CD4-positive, CD25-positive, alpha-beta regulatory T cell (primary cell): ENCODE measurements at places on chromosomes 11 and 22. TPM values are rescaled to one million over a fixed set of nuclear protein-coding genes. Genes with fewer than 3 reads are reported as not detected.

The RFPL1 gene
- not detected for total RNA-seq

The LMF2 gene
- total RNA-seq, result 113 TPM

The APLNR gene
- total RNA-seq, result not detected

The TYMP gene
- 46.9 TPM for total RNA-seq

The SH3BP1 gene
- 126 TPM for total RNA-seq

The ANKK1 gene
- 0.89 TPM for total RNA-seq

The TRIM49 gene
- not detected for total RNA-seq

The GPHA2 gene
- not detected for total RNA-seq

The MMP1 gene
- total RNA-seq, result not detected

DNA sequence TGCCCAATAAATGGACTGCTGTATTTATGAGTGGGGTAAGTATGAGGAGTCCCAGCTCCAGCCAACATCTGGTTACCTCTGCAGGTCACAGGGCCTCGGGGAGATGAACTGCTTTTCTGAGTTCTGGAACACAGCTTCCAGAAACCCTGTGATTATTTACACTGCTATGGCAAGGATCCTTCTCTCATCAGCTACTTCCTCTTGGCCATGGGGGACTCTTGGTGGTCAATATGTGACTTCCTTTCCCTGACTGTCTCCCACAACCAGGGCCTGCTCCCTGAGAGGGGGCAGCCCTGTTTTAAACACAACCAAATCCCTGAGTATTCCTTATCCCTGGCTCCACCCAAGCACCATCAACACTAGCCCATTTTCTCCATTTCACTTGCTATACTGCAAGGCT is 10.0 kb downstream of the RHOG start:
- peak overlapping the region; percentile 65 for H3K27ac ChIP-seq
- DNase-seq, result no peak
- H3K4me3 ChIP-seq, result no peak overlapping the region
- peaks cover 65% of the 10 kb centered on the region for H3K36me3 ChIP-seq

GRCh38 chr22:30245985-30246813 is at the start of gene LIF:
Gene LIF (minus strand): TSS chr22:30246759. CDS start chr22:30246695, 64 bp downstream.
- H3K27ac ChIP-seq, result no peak within 1 kb of the TSS
- peak; percentile 68 for DNase-seq
- H3K36me3 ChIP-seq, result no peaks in the 10 kb centered on the region
- H3K4me3 ChIP-seq, result peak within 1 kb of the TSS; percentile 73

GRCh38 chr11:130163346-130164220 is 4.0 kb downstream of the ST14 start:
- H3K27me3 ChIP-seq, result peaks cover 18% of the 10 kb centered on the region
- H3K4me3 ChIP-seq, result no peak overlapping the region
- no peak for DNase-seq
- H3K36me3 ChIP-seq, result no peaks in the 10 kb centered on the region
- peaks cover 5% of the 10 kb centered on the region for H3K4me1 ChIP-seq

- H3K4me3 ChIP-seq, result no peak overlapping the region
- H3K36me3 ChIP-seq, result no peaks in the 10 kb centered on the region
- H3K27ac ChIP-seq, result no peak overlapping the region
- no peaks in the 10 kb centered on the region for H3K4me1 ChIP-seq
- DNase-seq, result no peak
These were observed 48.2 kb downstream of the ST3GAL4 start for GRCh38 chr11:126403658-126404057.

DNA sequence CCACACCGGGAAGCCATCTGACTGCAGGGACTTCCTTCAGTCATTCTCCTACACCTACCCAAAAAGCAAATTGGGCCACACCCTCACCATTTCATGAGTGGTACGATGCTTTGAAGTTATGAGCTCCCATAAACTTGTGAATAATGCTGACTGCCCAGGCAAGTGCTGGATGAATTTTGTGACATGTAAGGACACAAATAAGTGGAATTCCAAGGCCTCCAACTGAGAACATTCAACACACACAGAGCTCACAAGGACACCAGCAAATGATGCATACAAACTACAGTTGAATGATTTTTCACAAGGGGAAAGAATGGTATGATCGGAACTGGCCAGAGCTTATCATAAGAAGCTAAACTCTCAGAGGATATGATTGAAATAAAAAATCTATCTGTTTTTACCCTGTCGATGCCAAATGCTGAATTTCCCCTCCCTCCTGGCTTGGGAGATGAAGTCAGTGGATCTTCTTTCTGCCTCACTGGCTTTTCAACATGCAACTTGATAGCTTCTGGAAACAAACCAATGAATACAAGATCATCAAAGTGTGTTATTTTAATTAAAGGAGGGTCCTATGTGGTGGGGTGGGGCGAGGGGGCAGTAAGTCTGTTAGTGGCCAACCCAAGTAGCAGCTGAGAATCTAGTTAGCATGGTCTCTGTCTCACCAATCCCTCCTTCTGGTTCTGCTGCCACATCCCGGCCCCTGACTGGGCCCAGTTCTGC is 123.8 kb downstream of the WT1 start:
- H3K27me3 ChIP-seq, result no peaks in the 10 kb centered on the region
- H3K36me3 ChIP-seq, result no peaks in the 10 kb centered on the region
- no peak overlapping the region for H3K4me3 ChIP-seq
- DNase-seq, result no peak
- H3K4me1 ChIP-seq, result no peaks in the 10 kb centered on the region

GRCh38 chr22:44369293-44369661 is 56.5 kb upstream of the SHISAL1 start:
- H3K27ac ChIP-seq, result no peak overlapping the region
- no peaks in the 10 kb centered on the region for H3K36me3 ChIP-seq
- no peak for DNase-seq
- no peaks in the 10 kb centered on the region for H3K27me3 ChIP-seq
- no peak overlapping the region for H3K4me3 ChIP-seq

DNA sequence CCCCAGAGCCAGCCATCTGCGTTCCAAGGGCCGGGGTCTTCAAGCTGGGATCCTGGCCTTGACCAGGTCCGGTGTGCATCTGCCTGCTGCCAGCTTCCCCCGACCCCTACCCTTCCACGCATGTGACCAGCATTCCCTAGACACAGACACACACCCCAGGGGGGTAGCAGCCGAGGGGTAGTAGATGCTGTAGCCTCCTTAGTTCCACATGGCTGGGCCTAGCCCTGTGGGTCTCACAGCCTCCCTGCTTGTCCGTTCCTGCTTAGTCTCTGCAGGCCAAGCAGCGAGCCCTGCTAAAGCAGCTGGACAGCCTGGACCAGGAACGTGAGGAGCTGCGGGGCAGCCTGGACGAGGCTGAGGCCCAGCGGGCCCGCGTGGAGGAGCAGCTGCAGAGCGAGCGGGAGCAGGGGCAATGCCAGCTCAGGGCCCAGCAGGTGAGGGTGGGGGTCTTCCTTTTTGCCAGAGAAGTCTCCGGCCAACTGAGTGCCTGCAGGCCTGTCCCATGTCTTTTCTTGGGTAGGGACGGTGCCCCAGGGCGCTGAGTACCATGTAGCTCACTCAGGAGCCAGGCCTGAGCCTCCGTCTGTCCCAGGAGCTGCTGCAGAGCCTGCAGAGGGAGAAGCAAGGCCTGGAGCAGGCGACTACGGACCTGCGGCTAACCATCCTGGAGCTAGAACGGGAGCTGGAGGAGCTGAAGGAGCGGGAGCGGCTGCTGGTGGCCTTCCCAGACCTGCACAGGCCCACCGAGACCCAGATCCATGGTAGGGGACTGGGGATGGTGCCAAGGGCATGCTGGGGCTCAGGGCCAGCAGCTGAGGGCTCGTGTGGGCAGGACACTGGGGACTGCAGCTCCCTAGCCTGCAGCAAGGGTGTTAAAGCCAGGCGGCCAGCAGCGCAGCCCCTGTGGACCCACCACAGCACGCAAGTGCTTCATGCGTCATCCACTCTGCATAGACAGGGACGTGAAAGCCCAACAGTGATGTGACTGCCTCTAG is 13.6 kb downstream of the RNF215 start:
- H3K27ac ChIP-seq, result no peak overlapping the region
- H3K27me3 ChIP-seq, result no peaks in the 10 kb centered on the region
- H3K4me1 ChIP-seq, result no peaks in the 10 kb centered on the region
- DNase-seq, result no peak
- no peaks in the 10 kb centered on the region for H3K36me3 ChIP-seq

- no peaks in the 10 kb centered on the region for H3K4me1 ChIP-seq
- DNase-seq, result no peak
These were observed 22.5 kb downstream of the TAB1 start for GRCh38 chr22:39422101-39422500.

GRCh38 chr22:37267135-37267587 is 15.1 kb upstream of the CYTH4 start:
- peaks cover 25% of the 10 kb centered on the region for H3K4me1 ChIP-seq
- DNase-seq, result peak; percentile 72
- H3K4me3 ChIP-seq, result peak overlapping the region; percentile 84
- H3K36me3 ChIP-seq, result no peaks in the 10 kb centered on the region
- H3K27ac ChIP-seq, result peak overlapping the region; percentile 65

DNA sequence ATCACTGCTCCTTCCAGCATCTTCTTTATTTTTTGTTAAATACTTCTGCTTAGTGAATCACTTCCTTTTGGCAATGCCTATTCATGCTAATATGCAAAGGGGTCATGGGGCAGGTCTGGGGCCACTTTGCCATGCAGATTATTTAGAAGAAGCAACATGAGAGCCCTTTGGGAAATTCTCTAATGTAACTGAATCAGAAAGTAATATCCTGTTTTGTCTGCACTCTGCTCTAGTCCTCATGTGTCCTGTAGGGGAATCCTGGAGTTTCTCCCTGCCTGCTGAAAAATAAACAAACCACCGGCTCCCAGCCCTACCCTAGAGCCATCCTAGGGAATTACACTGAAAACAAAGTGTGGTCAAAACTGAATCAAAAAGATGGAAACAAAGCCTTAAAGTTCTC is 176.5 kb upstream of the POU2AF2 start:
- no peak for DNase-seq
- no peaks in the 10 kb centered on the region for H3K36me3 ChIP-seq
- H3K27ac ChIP-seq, result no peak overlapping the region
- H3K4me3 ChIP-seq, result no peak overlapping the region
- no peaks in the 10 kb centered on the region for H3K27me3 ChIP-seq

GRCh38 chr11:57276971-57277675 is 40.1 kb upstream of the APLNR start:
- no peak overlapping the region for H3K27ac ChIP-seq
- no peak for DNase-seq
- peaks cover 12% of the 10 kb centered on the region for H3K27me3 ChIP-seq
- no peak overlapping the region for H3K4me3 ChIP-seq
- H3K36me3 ChIP-seq, result no peaks in the 10 kb centered on the region

DNA sequence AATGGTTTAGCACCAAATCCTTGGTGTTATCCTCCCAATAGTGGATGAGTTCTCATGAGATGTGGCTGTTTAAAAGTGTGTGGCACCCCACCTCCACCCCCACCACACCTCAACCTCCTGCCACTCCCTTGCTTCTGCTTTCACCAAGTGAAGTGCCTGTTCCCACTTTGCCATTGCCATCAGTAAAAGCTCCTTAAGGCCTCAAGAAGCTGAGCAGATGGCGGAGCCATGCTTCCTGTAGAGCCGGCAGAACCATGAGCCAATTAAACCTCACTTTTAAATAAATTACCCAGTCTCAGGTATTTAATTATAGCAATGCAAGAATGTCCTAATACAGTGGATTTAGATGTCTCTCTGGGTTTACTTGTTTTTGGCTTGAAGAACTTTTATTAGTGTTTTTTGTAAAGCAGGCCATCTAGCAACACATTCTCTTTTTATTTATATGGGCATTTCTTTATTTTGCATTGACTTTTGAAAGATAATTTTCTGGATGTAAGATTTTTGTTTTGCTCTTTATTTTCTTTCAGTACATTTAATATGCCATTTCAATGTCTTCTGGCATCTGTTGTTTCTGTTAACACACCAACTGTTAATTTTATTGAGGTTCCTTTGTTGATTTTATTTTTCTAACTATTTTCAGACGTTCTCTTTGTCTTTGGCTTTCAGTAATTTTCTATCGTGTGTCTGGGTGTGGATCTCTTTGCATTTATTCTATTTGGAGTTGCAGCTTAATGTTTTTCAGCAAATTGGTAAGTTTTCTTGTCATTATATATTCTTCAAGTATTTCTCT is 724.5 kb upstream of the CNTN5 start:
- no peaks in the 10 kb centered on the region for H3K27me3 ChIP-seq
- no peaks in the 10 kb centered on the region for H3K4me1 ChIP-seq
- no peak for DNase-seq
- H3K36me3 ChIP-seq, result no peaks in the 10 kb centered on the region
- H3K4me3 ChIP-seq, result no peak overlapping the region

- no peaks in the 10 kb centered on the region for H3K27me3 ChIP-seq
- no peak overlapping the region for H3K27ac ChIP-seq
- H3K36me3 ChIP-seq, result no peaks in the 10 kb centered on the region
- DNase-seq, result no peak
These were observed 592.4 kb downstream of the TBC1D22A start for GRCh38 chr22:47354668-47355387.

GRCh38 chr11:17738151-17738973 is 3.8 kb downstream of the KCNC1 start:
- no peaks in the 10 kb centered on the region for H3K4me1 ChIP-seq
- H3K36me3 ChIP-seq, result no peaks in the 10 kb centered on the region
- H3K4me3 ChIP-seq, result no peak overlapping the region
- peaks cover 8% of the 10 kb centered on the region for H3K27me3 ChIP-seq
- DNase-seq, result no peak
- H3K27ac ChIP-seq, result no peak overlapping the region

DNA sequence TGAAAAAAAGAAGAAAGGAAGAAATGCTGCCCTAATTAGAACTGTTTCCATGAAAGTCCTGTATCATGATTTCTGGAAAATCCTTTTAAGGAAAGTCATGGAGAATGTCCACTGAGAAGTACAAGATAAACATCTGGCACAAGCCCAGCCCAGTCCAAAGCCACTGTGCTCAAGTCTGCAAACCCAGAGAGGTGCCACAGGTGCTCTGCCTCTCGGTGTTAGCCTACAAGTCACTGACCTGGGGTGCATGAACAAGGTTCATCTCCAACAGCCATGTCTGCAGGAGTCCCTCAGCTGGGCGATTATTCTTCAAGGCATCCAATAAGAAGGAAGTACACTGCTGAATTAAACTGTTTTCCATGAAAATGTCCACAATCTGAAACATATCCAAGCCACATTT is 51.1 kb upstream of the SLC25A1 start:
- H3K4me1 ChIP-seq, result no peaks in the 10 kb centered on the region
- DNase-seq, result no peak
- H3K36me3 ChIP-seq, result no peaks in the 10 kb centered on the region
- H3K4me3 ChIP-seq, result no peak overlapping the region
- peaks cover 3% of the 10 kb centered on the region for H3K27me3 ChIP-seq

- H3K4me3 ChIP-seq, result no peak overlapping the region
- H3K27me3 ChIP-seq, result no peaks in the 10 kb centered on the region
- DNase-seq, result no peak
- no peak overlapping the region for H3K27ac ChIP-seq
- no peaks in the 10 kb centered on the region for H3K4me1 ChIP-seq
These were observed 138.4 kb downstream of the DBX1 start for GRCh38 chr11:20021771-20022362.
